ENCODE measurements at places on chromosomes 11 and 22.

GRCh38 chr11:870418-870817, 27.8 kb downstream of the TSPAN4 start:
- no peak for DNase-seq

GRCh38 chr22:27670701-27671412, 130.7 kb downstream of the MN1 start:
- no peak for DNase-seq

DNA sequence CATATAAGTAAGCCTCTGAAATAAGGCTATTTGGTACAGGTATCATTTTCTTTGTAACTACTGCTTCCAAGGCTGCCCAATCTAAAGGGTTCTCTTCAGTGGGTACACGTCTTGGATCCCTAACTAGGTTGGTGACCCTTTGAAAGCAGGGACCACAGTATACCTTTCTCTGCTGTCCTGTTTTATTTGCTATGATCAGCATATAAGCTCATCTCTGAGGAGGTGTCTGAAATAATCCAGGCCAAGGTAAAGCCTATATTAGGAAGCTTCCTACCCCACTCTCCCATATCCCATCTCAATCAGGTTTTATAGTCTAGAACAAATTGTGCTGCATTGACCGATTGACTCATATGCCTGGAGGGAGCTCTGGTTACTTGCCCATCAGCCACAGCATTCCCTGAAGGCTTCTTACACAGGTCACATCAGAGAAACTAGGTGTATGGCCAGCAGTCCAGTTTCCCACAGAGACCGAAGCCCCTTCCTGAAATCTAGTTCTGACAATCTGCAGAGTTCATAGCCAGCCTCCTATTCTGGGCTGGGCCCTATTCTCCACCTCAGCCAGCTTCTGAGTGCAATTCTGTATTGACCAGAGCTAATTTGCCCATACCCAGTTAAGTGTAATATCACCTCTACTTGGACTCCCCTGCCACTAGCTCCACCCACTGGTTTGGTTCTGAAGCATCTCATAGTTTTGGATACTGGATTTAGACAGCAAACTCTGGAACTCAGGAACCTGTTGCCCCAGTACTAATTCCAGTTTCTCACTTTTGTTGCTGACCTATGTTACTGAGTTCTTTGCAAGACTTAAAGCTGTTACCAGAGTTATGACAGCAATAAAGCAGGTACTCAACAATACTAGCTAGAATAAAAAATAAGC, 62.1 kb upstream of the ARHGAP20 start:
- no peak for DNase-seq

GRCh38 chr11:21769188-21769587, 423.7 kb upstream of the ANO5 start:
- DNase-seq, result no peak

- no peak for DNase-seq
Measured at GRCh38 chr11:94120946-94121345, 7.7 kb upstream of the PANX1 start.

DNA sequence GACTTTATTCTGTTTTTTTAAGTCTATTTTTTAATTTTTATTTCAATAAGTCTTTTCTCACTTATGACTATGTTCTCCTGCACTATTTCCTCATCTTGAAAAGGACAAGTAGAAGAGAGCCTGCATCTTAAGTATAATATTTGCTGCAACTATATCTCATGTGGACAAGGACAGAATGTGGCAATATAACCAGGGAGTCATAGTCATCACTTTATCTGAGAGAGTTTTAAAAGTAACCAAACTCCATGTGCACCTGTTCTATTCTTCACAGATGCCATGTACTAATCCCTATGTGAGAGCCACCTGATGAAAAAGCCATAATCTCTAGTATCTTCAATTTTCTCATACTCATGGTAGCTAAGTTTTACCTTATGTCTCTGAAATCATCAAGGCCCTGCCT, 104.2 kb upstream of the SOX6 start:
- no peak for DNase-seq

DNA sequence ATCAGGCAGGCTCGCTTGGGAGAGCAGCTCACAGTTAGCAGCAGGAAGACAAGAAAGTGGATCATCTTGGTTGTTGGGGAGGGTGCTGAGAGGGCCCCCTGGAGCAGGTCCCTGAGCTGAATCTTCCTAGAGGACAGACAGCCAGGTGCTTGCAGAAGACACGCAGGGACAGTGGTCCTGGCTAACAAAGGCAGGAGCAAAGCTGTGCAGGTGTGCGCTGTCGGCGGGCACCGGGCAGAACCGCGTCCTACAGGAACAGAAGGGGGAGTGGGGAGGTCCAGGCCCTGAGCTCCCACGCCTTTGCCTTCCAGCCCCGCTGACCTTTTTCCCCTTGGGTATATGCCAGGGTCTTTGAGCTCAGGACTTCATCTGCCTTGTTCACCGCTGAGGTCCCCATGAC, 30.1 kb upstream of the PARVB start:
- no peak for DNase-seq

GRCh38 chr11:112348480-112349029, 87.9 kb upstream of the PLET1 start:
- peak; percentile 14 for DNase-seq

GRCh38 chr11:70640408-70640807, 242.1 kb downstream of the CTTN start:
- no peak for DNase-seq

GRCh38 chr22:48867891-48868290, 959.8 kb downstream of the BRD1 start:
- DNase-seq, result no peak

DNA sequence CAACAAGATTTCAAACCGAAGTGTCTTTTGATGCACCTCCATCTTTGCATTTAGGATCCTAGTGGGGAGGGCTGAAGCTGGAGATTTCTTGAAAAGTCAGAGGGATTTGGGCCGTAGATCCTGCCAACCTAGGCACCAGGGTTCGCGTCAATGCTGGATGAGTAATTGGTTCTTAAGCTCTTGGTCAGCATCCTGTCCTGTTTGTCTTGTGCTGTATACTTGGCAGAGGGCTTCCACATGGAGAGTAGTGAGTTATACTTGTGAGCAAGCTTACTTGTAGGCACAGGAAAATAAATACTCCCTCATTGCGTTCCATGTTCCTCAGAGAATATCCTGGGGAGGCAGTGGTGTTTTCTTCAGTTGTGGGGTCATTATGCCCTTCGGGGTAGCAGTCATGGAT, 12.6 kb downstream of the INSC start:
- no peak for DNase-seq

DNA sequence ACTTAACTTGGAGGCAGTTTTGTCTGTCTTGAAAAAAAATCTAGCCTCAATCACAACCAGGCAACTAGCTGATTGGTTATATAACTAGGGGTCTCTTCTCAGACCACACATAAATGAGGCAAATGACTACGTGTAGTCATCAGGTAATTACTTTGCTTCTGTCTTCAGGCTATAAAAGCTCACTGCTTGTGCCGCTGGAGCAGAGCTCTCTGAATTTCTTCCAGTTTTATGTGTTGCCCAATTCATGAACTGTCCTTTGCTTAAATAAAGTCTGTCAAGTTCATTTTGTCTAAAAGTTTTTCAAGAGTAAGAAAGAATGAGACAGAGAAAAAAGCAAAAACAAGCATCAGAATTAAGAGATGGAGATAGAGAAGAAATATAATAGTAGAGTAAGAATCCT, 93.4 kb downstream of the MUC15 start:
- no peak for DNase-seq

GRCh38 chr11:69218946-69219720, 63.4 kb downstream of the SMIM38 start:
- no peak for DNase-seq

DNA sequence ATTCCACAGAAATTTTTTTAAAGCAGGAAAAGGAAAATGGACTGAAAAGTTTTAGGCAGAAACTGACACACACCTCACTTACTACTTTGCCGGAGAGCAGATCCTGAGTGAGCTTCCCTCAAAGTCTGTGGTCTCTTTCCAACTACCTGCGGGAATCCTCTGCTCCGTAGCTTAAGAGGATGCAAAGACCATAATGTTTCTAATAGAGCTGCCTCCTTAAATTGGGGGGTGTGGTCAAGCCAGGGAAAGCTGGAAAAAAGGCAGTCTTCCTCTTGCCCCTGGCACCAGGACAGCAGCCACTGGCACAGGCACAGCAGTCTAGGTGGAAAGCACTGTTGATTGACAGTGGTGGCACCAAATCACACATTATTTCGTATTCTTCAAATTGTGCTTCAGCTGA, at the start of gene ETS1:
Gene ETS1 (minus strand): TSS at position 144 of the 400 bp plus-strand sequence. CDS start 14,428 bp downstream, outside the sequence.
- DNase-seq, result no peak

DNA sequence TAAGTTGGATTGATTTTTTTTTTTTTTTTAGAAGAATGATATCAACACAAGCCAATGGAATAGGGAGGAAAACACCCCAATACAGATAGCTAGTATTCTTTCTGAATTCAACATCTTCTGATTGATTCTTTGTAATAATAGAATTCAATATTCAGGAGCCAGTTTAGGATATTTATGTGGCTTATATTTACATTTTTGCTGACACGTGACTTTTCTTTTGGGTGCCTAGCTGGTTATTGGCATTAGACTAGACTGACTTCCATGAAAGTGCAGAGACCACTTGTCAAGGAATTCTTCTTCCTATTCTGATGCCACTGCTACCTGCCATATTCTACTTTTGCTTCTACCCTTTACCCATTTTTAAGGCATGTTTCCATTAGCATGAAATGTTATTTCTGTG, 16.4 kb downstream of the TRIM44 start:
- no peak for DNase-seq

DNA sequence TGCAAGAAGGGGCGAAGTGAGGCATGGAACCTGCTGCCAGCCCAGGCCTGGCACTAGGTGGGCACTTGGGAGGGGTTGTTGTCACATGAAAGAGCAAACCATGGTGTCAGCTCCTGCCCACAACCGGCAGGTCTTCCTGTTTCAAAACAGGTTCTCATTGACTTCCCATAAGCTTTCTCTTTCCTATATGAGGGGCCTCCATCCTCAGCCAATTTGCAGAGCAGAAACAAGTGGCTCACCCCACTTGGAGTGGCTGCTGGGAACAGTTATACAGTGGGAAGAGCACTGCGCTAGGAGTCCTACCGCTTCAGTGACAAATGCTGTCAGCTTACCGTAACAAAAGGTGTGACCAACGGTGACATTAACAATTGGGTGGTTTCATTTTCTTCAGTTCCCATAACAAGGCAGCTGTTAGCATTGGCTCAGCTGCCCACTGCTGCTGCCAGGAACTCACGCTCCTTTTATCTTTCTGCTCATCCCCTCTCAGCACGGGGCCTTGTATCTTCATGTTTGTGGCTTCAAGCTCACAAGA, 10.2 kb upstream of the SSTR3 start:
- peak; percentile 24 for DNase-seq

GRCh38 chr11:120254788-120255518, 15.0 kb downstream of the POU2F3 start:
- no peak for DNase-seq

DNA sequence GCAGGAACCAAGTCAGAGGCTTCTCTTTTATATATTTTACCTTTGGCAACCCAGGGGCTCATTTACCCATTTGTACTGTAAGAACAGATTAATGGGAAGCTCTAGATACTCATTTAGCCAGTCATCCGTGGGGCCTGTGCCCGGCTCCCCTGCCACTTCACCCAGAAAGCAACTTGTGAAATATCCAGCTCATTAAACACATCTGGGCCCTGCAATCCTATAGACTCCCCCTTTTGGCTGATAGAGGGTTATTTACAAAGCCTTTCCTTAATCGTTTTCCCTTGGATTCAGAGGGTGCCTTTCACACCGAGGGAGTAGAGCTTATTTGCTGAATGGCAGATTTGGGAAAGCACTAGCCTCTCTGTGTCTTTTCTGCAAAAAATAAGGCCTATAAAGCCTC, 118.7 kb upstream of the SORL1-AS1 start:
- no peak for DNase-seq

- DNase-seq, result no peak
Measured at GRCh38 chr11:16986434-16987204, 27.6 kb downstream of the PLEKHA7 start.

DNA sequence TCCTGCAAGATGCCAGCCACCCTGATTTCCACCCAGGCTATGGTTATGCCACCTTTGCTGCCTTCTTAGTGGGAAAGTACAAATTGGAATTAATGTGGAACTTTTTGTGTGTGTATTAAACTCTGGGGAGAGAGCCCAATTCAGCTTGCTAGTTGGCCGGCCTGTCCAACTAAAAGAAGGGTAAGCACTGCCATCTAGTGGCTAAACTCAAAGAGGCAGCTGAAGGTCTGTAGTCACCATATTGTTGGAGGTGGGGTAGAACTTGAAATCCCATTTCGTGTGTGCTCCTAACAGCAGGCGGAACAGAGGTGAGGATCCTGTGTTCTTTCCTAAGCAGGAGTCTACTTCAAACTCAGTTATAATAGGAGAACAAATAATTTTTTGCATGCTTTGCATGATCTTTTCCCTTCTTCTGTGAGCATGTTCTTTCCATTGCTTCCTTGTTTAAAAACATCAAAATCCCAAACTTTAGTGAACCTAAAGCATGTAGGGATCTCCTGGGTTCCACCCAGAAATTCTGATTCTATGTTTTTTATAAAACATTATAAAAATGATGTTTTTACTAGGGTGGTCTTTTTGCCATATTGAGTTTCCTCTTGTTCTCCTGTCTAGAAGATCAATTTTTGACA, 138.8 kb upstream of the SORL1-AS1 start:
- peak; percentile 89 for DNase-seq

DNA sequence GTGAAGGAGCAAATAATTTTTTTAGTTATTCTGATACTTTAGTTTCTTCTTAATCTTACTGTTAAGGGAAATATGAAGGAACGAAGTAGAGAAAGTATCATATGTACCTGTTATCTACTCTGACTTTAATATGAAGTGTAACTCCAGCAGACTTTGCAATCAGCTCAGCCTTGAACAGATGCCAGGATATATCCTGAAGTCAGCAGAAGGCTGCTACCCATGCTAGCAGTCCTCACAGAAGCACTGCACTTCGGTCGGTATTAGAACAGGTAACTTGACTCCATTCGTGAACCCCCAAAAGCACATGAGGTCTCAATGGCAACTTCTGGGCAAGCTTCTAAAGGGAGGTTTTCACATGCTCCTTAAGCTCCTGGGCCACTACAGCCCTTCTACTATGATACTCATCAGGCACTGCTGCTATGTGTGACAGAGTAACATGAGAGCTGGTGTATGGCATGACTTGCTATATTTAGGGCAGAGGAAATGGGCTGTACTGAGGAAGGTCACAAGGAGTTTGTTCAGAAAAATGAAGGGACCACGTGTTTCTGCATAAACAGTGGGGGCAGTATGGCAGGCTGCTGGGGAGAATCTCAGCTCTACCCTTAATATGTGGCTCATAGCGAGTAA, 344.1 kb downstream of the SOX6 start:
- peak; percentile 79 for DNase-seq
